ENCODE measurements at places on chromosomes 5 and 9.

DNA sequence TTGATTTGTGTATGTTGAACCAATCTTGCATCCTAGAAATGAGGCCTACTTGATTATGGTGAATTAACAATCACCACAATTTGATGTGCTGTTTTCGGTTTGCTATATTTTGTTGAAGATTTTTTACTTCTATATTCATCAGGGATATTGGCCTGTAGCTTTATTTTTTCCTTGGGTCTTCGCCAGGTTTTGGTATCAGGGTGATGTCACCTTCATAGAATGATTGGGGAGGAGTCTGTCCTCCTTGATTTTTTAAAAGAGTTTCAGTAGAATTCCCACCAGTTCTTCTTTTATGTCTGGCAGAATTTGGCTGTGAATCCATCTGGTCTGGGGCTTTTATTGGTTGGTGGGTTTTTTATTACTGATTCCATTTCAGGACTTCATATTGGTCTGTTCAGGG lies 115.2 kb downstream of the CPLANE1 start:
- DNase-seq = no peak

DNA sequence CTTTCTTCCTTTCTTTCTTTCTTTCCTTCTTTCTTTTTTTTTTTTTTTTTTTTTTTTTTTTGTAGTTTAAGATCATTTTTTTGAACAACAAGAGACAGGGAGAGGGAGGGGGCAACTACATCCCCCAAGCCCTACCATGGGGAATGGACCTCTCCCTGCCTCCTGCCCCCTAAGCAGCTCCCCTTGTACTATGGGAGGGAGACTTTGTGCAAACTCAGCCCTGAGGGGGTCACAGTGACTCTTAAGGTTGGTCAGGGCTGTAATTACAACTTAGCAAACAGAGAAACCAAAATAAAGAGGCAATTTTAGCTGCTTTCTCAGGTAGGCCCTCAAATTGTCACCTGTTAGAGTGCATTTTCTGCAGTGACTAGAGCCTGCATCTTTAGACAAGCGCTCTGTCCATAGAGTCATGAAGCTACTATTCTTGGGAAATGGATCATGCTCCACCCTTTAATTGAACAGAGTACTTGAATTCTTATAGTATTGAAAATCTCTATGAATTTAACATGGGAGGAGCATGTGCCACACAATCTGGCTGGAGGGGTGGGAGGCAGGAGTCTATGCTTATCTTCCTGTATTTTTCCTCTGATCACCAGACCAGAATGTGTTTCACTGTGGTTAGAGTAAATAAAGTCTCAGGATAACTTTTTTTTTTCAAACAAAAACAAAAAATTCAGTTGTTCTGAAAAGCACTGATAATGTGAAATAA lies 24.3 kb upstream of the PIK3R1 start:
- no peak for DNase-seq

GRCh38 chr5:11234501-11234911 lies 473.5 kb upstream of the DAP start:
- no peak for DNase-seq

DNA sequence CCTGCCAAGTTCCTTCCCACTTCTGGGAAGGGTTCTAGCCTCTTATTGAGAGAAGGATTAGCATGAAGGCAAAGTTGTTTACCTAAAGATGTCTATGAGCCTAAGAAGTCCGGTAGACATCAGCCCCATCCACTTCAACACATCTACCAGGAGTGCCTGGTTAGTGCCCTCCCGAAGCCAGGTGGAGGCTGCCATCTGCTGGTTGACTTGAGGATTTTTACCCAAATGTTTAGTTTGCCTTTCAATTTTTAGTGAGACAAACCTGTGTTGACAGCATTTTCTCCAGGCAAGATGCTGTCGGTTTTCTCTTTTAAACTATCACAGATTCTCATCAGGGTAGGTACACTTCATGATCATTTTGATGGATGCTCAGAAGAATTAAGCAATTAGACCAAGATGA lies 83.6 kb upstream of the TNFSF8 start:
- peak; percentile 40 for DNase-seq

GRCh38 chr9:107734256-107735013 lies 244.9 kb upstream of the KLF4 start:
- DNase-seq = no peak

DNA sequence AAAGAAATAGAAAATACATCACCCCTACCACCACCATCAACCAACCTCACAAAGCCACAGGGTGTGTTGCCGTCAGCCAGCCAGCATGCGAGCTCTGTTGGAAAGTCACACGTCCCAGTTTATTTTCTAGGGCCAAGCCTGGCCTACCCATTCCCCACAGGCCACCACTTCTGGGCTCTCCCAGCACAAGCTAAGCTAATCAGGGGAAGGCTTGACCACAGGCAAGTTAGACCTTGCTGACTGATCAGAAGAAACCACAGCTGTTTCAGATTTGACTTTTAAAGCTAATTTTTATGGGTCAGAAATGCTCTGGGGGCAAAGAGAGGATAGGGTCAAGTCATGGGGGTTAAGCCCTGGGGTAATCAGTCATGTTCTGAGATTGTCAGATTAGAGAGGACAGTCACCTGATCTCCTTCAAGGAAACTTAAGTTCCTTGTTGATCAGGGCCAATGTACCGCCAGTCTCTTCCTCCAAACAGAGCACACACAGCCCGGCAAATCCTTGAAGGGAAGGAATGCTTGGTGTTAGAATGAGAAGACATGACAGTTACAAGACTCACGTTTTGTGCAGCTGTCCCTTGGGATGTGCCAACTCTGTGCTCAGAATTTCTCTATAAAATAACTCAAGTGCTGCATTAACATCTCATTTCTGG lies 7.6 kb downstream of the SHB start:
- DNase-seq = no peak

DNA sequence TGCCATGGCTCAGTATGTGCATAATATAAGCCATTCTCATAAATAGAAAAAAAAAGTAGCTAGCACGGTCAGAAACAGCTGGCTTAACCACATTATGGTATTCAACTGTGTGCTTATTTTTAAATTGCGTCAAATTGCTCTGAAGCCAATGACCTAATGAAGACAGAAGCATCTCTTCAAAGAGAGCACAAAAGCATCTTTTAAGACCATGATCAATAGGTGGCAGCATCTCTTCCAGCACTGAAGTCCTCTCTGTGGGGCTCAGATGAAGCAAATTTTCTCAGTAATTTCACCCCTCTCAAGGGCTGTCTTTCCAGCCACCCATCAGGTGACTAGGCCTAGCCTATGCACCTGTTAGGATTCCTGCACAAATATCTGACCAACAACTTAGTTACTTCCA lies 251.4 kb downstream of the GLIS3 start:
- DNase-seq = no peak

GRCh38 chr9:15206903-15207696 lies 99.9 kb downstream of the TTC39B start:
- no peak for DNase-seq

GRCh38 chr5:132220491-132220890 lies 7.2 kb downstream of the P4HA2 start:
- no peak for DNase-seq

DNA sequence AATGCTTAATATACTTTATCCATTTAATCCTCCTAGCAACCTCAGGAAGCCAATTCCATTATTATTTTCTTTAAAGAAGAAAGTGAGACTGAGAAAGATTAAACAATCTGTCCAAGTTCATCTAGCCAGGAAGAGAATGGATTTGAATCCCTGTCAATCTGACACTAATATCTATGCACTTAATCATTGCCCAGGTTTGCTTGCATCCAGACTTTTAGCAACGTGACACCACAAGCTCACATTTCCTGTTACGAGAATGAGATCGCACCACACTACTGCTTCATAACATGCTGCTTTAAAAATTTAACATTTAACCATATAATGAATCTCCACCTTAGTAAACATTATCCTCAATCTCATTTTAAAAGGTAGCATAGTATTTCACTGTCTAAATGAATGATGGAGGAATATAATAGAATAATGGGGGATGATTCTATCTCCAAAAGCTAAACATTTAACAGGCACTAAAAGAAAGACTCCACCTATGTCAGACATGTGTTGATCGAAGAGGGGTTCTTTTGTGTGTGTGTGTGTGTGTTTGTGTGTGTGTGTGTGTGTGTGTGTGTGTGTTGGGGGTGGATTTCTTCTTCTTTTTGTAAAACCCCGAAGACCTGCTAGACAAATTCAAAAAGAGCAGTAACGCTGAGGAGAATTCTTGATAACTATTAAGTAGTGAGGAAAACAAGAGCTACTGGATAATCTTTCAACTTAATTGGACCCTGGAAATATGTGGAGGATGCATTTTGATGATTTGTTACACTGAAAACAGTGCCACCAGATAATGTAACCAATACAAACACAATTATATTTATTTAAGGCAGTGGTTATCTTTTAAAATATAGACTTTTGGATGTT lies 138.7 kb upstream of the NR3C1 start:
- no peak for DNase-seq

GRCh38 chr5:14781106-14781505 lies 90.5 kb downstream of the ANKH start:
- no peak for DNase-seq

DNA sequence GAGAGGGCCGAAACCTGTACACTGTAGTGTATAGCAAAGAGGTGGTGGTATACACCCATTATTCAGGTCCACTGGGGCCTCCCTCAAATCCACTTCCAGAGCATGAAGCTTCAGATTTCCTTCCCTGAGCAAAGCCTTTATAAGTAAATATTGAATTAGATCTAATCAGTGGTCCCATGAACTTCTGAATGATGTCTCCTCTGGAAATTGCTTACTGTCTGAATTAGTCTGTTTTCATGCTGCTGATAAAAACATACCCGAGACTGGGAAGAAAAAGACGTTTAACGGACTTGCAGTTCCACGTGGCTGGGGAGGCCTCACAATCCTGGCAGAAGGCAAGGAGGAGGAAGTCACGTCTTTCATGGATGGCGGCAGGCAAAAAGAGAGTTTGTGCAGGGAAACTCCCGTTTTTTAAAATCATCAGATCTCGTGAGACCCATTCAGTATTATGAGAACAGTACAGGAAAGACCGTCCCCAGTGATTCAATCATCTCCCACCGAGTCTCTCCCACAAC lies 193.5 kb downstream of the NR3C1 start:
- DNase-seq = no peak

DNA sequence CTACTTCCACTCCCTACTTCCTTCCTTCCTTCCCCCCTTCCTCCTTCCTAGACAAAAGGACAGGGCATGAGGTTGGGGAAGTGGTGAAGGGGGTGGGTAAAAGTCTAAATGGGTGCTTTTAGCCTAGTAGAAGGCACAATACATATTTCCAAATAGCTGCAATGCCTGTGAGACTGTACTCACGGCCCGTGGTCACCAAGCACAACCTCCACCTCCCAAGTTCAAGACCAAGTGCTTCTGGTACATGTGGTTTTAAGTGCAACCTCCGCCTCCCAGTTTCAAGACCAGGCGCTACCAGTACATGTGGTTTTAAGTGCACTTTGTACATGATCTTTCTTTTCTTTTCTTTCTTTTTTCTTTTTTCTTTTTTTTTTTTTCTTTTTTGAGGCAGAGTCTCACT lies 14.5 kb upstream of the NTNG2 start:
- no peak for DNase-seq

DNA sequence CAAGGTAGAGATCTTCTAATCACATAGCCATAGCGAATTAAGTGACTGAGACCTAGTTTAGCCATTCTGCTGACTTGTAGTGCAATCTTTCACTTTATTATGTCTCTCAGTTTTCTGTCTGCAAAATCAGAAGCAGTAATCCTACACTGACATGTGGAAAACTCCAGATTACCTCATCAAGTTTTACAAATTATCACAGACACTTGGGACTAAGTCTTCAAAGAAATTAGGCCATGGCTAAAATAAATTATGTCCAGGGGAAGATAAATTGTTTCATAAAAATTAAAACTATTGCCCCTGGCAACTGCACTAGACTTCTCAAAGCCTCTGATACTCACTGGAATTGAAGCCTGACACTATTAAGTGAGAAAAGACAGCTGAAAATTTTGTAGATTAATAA lies 129.9 kb upstream of the RGMB start:
- DNase-seq = no peak

DNA sequence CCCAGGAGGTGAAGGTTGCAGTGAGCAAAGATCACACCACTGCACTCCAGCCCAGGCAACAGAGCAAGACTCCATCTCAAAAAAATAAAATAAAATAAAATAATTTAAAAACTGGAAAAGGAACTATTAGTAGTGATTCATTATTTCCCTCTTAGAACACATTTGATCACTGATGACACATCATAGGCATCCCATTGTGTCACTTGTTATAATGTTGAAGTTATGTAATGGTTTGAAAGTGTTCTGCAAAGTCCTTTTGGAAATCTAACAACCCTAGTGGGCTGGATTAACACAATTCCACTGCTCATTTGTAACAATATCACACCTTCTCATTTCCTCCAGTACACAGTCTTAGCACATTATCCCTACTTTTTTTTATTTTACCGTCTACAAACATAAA lies 81.8 kb upstream of the LMNB1 start:
- DNase-seq = no peak

- no peak for DNase-seq
Observed at GRCh38 chr5:126248611-126249010, 174.6 kb upstream of the GRAMD2B start.

DNA sequence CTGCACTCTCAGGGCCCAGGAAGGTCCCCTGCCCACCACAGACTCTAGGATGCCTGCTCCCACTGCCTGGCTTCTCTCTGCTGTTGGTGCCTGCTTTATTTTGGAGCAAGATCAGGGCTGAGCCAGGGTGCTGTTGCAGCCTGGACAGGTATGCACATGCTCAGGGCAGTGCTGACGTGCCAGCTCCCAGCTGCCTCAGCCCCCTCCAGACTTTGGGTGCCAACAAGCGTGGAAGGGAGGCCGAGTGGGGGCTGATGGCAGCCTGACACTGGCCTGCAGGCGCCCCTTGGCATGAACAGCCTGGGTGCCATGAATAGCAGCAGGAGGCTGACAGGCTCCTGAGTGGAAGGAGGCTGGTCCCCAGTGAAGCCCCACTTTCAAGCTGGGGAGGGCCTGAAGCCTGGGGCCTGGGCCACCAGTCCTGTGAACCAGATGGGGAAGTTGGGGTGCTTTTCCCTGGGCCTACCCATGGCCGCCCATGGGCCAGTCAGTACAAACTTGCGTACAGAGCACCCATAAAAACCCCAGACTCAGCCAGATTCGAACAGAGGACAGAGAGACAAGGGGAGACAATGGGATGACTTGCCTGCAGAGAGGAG lies 6.8 kb downstream of the AMBP start:
- DNase-seq = no peak

GRCh38 chr5:32103521-32103920 lies 70.6 kb downstream of the GOLPH3 start:
- no peak for DNase-seq

DNA sequence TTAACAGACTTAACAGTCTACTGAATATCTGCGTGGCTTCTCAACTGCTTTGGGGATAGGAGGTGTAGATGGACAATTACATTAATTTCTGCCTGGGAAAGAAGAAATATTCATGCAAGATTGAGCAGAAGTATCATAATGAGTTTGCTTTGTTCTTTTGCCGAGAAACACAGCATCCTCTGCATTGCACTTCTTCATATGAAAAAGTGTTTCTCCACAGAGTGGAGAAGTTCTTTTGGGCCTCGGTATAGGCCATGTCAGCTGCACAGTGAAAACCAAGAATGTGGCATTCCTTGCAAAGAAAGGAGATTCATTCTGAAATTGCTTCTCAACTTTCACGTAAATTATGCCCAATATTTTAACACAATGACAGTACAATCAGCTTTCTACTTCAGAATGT lies 17.6 kb upstream of the SNX2 start:
- no peak for DNase-seq

GRCh38 chr5:96324708-96325107 lies 108.3 kb downstream of the PCSK1 start:
- DNase-seq = no peak

Measured in activated CD8-positive, alpha-beta memory T cell treated with anti-CD3 and anti-CD28 coated beads for 48 hours (primary cell).